ENCODE measurements at places on chromosomes 7 and 10. TPM values are rescaled to one million over a fixed set of nuclear protein-coding genes. Genes with fewer than 3 reads are reported as not detected.

The SUFU gene
- total RNA-seq: 1.8 TPM

The SH2B2 gene
- total RNA-seq: 2.5 TPM

The PTPN20 gene
- total RNA-seq: 5.6 TPM

The CDK14 gene
- total RNA-seq: 2.0 TPM

The ATOH7 gene
- total RNA-seq: 0.11 TPM

The STEAP4 gene
- total RNA-seq: not detected

The DPYSL4 gene
- 2.5 TPM for total RNA-seq

The ADAM12 gene
- total RNA-seq: 0.35 TPM

The MEPCE gene
- total RNA-seq: 48.2 TPM

The CPA2 gene
- not detected for total RNA-seq

The CLCN1 gene
- not detected for total RNA-seq

The RTKN2 gene
- total RNA-seq: 0.98 TPM

The AOC1 gene
- total RNA-seq: 0.21 TPM

The OR2A2 gene
- not detected for total RNA-seq

The GDF10 gene
- not detected for total RNA-seq

The TFR2 gene
- 0.29 TPM for total RNA-seq

The MEIG1 gene
- not detected for total RNA-seq

The SEMA3C gene
- 26.2 TPM for total RNA-seq

The SUGCT gene
- 14.6 TPM for total RNA-seq

The EPHA1 gene
- total RNA-seq: not detected

The NKX2-3 gene
- total RNA-seq: 0.19 TPM

The C7orf33 gene
- not detected for total RNA-seq

The GNGT1 gene
- total RNA-seq: not detected

Measured in SK-MEL-5 (cell line).